Stimulated activated CD8-positive, alpha-beta memory T cell treated with anti-CD3 and anti-CD28 coated beads, Interleukin-15, amount 100 ng/mL, for 48 hours (primary cell): ENCODE measurements at places on chromosomes 16 and 17.

DNA sequence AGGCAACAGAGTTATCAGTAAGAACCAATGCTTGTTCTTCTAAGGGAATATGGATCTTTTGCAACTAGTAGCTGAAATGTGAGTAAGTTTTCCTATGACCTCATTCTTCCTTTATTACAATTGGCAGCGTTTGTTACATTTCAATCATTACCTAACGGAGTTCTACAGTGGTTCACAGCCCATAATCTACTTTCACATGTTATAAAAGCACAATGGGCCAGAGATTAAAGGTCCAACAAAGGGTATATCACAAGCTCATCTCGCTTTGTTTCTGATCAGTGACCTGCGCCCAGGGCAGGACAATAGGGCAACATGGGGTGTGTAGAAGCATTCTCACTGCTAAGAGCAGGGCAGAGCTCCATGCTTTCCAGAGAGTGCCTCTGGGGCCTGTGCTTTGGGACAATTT lies 279.9 kb upstream of the DYNLRB2 start:
- DNase-seq, result no peak

DNA sequence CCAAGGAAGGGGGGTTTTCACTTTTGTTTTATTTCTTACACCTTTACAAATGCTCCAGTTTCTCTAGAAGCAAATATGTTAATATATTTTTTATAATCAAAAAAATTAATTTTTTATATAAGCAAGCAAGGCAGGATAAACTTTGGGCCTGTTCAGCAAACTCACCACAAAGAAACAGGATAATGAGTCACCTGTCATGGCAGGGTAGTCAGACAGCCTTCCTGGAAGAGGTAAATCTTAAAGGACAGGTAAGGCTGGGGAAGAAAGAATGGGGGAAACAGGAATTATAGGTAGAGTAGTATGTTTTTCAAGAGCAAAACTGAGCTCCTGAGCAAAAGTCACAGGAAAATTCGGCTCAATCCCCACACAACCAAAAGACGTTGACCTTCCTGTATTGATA lies 186.3 kb upstream of the SOX9 start:
- no peak for DNase-seq

GRCh38 chr17:54956791-54957190 lies 11.7 kb downstream of the COX11 start:
- DNase-seq, result no peak

- no peak for DNase-seq
These were observed 164.8 kb downstream of the SNX29 start for GRCh38 chr16:12141073-12141951.

DNA sequence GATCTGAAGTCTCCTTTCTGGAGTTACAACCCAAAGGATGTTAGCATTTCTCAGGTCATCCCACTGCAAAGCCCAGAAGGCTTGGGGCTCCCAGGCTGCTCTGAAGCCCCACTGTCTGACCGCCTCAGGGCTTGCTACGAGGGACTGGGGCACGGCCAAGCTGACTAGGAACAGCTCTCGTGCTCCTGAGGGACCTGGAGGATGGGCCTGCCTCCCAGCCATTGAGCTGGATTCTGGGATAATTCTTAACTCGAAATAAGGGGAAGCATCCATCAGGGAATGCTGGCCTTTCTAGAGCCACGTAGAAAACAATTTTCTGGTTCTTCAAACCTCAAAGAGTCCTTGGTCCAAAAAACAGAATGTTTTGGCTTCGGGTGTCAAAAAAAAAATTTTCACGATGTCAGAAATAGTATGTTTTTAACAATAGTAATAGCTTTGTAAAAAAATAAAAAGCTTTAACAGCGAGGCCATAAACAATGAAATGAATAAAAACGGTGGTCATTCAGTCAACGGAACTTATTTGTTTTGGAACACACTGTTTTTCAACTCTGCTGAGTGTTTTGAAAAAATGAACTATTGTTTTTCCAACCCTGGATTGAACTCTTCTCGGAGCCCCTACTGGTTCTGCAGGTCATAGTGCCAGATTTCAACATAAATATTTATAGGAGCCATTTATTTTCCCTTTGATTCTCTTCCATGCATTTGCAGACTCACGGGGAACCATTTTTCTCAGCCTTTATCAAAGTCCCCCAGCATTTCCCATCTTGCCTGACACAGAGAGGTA lies 16.4 kb upstream of the HERPUD1 start:
- DNase-seq, result no peak

GRCh38 chr16:57781741-57782606 lies 20.3 kb downstream of the KIFC3 start:
- DNase-seq, result no peak

DNA sequence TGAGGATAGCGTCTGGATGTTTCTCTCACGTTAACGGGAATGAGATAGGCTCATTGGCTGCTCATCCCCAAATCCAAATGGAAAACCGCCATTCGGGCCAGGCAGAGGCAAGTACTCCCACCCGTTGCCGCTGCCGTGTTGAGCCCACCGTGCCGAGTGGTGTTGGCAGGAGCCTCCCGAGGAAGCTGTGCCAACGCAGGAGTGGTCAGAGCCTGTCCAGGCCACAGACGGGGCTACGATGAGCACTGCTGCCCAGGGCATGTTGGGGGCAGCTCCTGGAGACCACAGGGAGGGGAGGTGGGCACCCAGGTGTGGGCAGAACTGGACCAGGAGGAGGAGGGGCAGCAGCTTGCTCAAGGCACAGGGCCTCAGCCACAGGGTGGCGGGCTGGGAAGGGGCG lies 72.0 kb downstream of the KLHDC4 start:
- no peak for DNase-seq

GRCh38 chr17:72345536-72345935 lies 224.7 kb downstream of the SOX9 start:
- DNase-seq, result no peak

- DNase-seq, result no peak
These were observed 12.0 kb downstream of the CREBBP start for GRCh38 chr16:3868556-3868955.

- DNase-seq, result no peak
These were observed 15.6 kb downstream of the TMEM100 start for GRCh38 chr17:55706808-55707773.

DNA sequence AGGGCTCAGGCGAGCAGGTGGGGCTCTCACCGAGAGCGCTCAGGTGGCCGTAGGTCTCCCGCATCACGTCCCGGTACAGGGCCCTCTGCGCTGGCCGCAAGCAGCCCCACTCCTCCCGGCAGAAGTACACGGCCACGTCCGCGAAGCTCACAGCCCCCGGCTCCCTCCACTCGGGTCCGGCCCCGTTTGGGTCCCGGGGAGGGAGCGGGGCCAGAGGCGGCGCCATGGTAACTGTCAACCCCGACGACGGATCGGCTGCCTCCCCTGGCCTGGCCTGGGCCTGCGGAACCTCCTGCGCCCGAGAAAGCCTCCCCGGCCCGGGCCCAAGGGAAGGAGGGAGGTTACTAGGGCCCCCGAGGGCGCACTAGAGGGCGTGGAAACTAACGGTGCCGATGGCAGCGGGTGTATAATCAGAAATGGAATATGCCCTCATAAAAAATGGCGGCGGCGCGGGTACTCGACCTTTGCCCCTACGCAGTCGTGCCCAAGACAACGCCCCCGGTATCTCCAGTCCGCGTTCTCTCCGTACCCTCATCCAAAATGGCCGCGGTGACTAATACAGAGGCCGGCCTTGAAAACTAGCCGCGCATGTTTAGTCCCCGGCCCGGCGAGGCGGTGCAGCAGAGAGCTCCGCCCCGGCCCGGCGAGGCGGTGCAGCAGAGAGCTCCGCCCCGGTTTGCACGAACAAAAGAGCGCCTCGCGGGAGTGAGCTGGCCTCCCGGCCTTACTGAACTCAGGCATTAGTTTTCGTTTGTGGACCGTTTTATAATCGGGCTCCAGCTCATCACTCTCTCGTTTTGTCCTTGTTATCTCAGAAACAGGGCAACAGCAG lies at the start of gene ZNF764:
TSS of gene ZNF764 (minus strand) at position 418 of the 832 bp plus-strand sequence. CDS start at position 226, 192 bp downstream.
- DNase-seq, result peak; percentile 98

DNA sequence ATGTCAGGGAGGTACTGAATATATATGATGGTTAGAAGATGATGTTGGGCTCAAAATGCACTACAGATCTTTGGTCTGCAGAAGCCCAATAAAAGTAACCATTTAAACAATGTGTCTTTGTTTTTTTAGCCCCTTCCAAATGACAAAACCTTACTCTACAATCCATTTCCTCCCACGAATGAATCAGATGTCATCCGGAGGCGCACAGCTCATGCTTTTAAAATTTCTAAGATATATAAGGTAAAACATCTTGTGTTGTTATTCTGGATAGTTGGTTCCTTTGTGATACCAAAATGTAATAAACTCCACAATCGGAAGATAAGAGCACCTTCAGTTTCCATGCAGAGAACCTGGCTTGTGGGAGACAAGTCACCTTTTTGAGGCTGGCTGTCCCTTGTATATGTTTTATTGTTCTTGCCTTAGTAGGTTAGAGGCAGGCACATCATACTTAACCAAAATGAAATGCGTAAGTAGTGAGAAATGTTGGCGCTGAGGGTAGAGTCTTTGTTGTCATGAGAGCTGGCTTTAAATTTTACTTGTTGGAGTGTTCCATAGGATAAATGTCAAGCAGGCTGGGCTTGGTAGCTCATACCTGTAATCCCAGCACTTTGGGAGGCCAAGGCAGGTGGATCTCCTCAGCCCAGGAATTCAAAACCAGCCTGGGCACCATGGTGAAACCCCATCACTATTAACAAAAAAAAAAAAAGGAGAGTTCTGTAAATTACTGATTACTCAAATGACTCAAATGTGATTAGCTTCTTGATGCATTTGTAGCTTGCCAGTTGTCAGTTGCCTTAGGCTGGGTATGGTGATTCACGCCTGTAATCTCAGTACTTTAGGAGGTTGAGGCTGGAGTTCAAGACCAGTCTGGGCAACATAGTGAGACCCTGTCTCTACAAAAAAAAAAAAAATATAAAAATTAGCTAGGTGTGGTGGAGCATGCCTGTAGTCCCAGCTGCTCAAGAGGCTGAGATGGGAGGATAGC lies 19.7 kb upstream of the SNTB2 start:
- no peak for DNase-seq

GRCh38 chr16:2884041-2884451 lies 1.0 kb downstream of the FLYWCH2 start:
- DNase-seq, result no peak

DNA sequence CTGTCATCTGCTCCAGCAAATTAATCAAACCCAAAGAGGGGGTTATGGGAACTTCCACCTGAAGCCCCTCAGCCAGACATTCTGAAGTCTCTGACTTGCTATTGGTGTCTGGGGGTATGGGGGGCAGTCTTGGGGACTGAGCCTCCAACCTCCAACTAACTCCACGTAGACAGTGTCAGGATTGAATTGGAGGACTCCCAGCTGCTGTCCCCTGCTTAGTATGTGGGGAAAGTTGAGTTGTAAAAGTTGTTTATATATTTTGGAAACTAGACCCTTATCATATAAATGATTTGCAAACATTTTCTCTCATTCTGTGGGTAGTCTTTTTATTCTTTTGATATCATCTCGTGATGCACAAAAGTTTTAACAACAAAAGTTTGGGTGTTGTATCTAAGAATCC lies 689.2 kb downstream of the WWOX start:
- no peak for DNase-seq

DNA sequence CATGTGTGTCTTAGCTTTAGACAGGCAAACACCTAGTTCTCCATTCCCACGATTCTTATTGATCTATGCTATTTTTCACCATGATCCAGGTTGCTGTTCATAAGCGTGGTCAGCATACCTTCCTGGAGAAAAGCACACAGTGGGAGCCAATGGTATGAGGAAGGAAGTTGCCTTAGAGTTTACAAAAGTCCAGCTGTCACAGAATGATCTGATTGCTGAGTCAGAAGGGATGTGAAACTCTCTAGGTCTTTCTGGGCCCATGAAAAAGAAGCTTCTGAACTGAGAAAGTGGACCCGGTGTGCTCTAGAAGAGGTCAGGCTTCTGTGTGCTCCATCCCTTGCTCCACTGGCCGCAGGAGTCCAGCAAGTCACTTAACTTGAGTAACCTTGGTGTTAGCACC lies 71.0 kb upstream of the CCL1 start:
- no peak for DNase-seq

- DNase-seq, result no peak
These were observed 325.1 kb upstream of the ERCC4 start for GRCh38 chr16:13594823-13595222.

DNA sequence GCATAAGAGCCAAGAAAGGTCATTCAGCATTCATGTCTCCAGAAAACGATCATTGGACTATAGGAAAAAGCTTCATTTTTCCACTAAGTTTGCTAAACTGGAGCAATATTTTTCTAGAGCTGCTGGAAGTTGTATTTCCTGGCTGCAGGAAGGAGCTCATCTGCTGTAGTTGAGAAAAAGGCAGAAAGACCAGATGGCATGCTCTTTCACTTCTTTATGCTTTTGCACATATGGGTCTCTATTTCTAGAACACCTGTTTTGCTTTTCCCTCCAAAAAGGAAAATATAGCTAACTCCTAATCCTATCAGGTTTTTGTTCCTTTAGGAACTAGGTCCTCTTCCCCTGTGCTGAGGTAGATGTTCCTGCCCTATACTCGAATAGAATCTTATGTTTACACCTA lies 61.9 kb upstream of the HLF start:
- no peak for DNase-seq

DNA sequence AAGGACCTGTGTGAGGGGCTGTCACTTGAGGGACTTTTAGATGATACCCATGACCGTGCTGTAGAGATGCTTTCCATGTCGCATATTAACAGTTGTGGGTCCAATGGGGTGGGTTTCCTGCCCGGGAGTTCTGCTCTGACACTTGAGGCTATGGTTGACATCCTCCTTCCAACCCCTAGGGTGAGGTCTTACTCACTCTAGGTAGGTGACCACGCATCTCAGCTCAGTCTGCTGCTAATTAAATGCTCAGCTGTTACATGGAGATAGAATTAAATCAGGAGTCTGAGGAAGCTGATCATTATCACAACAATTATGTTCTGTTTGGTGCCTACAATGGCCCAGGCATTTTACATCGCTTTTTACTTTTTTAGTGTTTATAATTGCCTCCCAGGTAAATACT lies 40.2 kb downstream of the OSBPL7 start:
- DNase-seq, result no peak

GRCh38 chr16:53404959-53405358 lies 29.3 kb upstream of the RBL2 start:
- DNase-seq, result no peak

DNA sequence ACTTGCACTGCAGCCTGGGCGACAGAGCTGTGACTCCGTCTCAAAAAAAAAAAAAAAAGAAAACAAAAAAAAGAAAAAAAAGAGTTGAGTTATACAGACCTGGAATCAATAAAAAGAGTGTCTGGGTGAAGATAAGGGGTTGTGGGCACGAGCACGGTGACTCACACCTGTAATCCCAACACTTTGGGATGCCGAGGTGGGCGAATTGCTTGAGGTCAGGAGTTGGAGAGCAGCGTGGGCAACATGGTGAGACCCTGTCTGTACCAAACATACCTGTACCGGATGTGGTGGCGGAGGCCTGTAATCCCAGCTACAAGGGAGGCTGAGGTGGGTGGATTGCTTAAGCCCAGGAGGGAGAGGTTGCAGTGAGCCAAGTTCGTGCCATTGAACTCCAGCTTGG lies 1.3 kb upstream of the TRAP1 start:
- no peak for DNase-seq

- no peak for DNase-seq
These were observed 8.0 kb downstream of the CFAP20 start for GRCh38 chr16:58121132-58121531.

- peak; percentile 32 for DNase-seq
These were observed 1.7 kb downstream of the ARHGAP27 start for GRCh38 chr17:45430738-45431530.

GRCh38 chr17:58413684-58414083 lies 3.6 kb downstream of the RNF43 start:
- DNase-seq, result no peak
